Fibroblast of pulmonary artery (primary cell): ENCODE measurements at places on chromosomes 5 and 9.

GRCh38 chr9:127763918-127764384 lies 14.5 kb downstream of the SH2D3C start:
- DNase-seq = peak; percentile 83

DNA sequence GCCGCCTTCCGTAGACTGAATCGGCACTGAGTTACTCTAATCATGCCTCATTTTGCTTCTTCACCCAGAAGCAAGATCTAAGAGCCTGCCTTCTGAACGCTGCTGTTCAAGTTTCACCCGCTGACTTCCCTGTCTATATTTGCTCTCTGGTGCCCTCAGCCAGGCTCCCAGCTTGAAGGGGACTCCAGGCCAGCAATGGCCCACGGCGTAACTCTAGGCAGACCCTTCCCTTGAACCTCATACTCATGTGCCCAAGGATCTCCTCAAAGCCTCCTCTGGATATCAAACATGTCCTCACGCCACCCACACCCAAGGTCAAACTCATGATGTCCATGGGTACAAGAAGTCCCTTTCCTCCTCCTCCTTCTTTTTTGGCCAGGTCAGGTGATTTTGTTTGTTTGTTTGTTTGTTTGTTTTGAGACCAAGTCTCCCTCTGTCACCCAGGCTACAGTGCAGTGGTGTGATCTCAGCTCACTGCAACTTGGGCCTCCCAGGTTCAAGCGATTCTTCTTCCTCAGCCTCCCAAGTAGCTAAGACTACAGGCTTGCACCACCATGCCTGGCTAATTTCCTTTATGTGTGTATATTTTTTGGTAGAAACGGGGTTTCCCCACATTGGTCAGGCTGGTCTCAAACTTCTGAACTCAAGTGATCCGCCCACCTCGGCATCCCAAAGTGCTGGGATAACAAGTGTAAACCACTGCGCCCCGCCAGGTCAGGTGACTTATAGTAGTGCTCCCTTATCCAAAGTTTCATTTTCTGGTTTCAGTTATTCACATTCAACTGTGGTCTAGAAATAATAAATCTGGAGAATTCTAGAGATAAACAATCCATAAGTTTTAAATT lies 239.0 kb downstream of the SYK start:
- no peak for DNase-seq

DNA sequence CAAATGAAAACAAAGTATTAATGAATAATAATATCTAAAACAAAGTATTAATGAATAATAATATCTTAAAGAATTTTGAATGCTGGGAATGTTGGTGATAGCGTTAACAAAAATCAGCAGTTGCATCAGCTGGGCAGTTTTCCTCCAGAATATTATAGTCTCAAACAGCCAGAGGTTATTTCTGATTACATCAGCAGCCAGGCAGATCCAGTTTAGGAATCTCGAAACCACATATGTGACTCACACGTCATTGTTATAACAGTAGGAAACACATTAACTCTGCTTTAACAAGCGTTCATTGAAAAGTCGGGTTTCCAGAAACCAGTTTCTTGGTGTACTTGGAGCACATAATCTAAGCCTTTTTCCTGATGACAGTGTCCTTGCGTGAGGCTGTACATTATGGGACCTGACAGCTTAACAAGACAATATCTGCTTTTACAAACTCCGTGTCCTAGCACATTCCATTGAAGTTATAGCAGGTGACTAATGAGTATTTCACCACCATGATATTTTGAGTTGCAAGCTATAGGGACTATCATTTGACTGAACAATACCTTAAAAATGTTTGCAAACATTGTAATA lies 559.5 kb upstream of the KLF4 start:
- peak; percentile 93 for DNase-seq

DNA sequence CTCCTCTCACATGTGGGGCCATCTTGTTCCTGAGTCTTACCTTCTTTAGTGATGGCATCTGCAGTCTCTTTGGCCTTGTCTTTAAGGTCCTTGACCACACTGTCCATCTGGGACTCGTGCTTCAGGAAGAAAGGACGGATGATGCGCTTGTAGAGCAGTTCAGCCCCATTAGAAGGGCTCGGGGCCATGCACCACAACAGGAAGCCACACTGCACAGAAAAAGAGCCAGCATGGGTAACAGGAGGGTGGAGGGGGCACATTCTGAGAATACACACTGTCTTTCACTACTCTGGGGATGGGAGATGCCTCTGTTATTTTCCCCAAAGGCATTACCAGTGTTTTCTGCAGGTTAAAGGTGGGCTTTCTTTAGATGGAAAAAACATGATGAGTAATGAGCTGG lies 25.9 kb downstream of the SRP19 start:
- no peak for DNase-seq

DNA sequence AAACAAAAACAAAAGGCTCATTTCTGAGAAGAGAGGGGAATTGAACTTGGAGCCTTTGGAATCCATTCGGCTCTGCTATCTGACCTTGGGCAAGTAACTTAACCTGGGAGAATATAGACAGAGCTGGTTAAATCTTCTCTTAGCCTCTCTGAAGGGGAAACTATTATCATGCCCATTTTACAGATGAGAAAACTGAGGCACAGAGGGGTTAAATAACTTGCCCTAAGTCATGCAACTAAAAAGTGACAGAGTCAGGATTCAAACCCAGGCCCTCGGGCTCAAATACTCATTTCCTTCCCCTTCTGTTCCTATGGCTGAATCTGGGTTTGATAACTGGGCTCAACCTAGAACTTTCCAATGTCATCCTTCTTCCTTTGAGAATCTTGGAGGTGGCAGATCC lies 291.3 kb upstream of the MSX2 start:
- DNase-seq = no peak

DNA sequence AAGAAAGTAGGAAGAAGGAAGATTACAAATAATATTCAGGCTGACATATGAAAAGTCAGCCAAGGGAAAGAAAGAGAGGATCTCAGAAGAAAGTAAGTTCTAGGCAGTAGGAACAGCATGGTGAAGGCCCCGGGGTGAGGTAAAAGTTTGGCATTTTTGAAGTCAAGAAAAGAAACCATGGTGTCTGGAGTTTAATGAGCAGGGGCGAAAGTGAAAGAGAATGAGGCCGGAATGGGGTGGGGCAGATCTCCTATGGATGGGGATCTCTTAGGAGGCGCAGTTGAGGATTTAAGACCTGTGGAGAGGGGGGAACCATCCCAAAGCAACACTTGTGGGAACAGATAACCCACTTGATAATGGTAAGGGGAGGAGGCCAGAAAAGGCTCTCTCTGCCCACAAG lies 42.3 kb upstream of the SMAD5 start:
- DNase-seq = no peak

- DNase-seq = no peak
Observed at GRCh38 chr5:157596487-157596886, 20.9 kb upstream of the ADAM19 start.

- peak; percentile 86 for DNase-seq
Observed at GRCh38 chr9:20732118-20732517, 48.1 kb downstream of the FOCAD start.

DNA sequence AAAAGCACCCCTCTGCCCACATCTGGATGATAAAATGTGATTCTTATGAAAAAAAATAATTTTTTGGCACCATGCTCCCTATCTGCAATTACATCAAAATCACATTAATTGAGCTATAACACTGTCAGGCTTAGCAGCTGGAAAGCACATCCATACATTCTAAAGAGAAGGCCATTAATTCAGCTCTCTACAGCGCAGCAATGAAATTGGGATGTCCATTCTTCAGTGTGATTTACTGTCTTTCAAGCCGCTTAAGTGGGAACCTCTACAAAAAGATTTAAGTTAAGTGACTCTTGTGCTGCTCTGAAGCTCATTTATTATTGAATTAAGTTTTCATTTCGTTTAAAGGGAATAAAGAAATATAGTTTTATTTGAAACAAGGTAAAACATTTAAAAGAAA lies 171.3 kb downstream of the EBF1 start:
- DNase-seq = no peak

DNA sequence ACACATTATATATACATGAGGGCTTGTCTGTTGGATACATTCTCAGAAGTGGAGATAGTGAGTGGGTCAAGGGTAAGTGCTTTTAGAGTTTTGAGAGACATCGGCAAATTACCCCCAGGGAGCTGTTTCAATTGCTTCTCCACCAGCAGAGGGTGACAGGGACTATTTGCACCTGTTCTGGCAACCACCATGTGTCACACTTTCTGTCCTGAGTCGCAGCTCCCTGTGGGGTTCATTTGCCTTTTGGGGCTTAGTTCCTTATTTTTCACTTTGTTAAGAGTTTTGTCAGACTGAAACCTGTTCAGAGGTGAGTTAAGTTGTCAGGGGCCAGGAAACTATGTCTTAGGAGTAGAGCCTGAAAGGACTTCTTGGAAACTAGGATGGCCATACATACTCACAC lies 20.1 kb upstream of the SLC36A1 start:
- DNase-seq = no peak

DNA sequence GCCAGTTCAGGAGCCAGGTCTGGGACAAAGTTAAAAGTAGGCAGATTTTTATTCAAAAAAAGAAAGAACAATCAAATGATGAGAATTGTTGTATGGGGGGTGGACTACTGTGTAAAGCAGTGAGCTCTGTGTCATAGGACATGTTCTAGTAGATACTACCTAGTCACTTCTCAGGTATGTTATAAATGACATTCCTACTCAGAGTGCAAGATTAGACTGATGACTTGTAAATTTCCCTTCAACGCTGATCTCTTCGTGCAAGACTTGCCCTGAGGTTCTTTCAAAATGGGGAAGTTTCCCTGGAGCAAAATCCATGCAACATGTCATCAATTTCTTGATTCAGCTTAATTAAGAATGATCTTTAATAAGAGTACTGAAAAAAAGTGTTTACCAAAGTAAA lies 175.1 kb downstream of the RORB start:
- no peak for DNase-seq

GRCh38 chr5:39424736-39425637 lies at the start of gene DAB2:
DAB2 (minus strand) TSS chr5:39424980; CDS start chr5:39394320, 30,660 bp downstream.
- DNase-seq = peak; percentile 97

GRCh38 chr5:126492939-126493338 lies 69.7 kb downstream of the GRAMD2B start:
- DNase-seq = peak; percentile 44

- peak; percentile 92 for DNase-seq
Observed at GRCh38 chr5:132363431-132364112, 5.9 kb upstream of the SLC22A5 start.

- DNase-seq = no peak
Observed at GRCh38 chr5:169065400-169065799, 235.5 kb downstream of the SLIT3 start.

DNA sequence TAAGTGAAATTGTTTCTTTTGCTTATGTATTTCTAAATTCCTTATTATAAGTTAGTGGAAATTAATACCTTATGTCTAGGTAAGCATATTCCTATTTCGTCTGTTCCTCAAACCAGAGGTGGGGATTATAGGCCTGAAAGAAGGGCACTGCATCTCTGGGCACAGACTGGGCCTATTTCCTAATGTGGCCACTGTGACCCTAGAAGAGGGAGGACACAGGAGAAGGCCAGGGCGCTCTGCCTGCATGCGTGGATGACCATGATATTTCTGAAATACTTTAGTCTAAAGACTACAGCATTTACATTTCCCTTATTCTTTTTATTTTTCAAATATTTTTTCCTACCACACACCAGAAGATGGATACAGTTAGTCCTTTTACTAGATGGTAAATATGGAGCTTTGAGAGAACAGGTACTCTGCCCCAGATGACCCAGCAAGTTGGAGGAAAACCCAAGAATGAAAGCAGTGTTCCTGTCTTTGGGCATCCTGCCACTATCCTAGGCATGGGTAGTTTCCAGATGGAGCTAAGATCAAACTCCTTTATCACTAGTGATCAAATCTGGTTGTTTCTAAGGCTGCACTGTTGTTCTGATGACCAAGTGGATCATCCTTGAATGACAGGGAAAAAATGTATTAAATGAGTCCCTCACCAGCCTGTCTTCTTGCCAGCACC lies 27.8 kb downstream of the RUSC2 start:
- no peak for DNase-seq

DNA sequence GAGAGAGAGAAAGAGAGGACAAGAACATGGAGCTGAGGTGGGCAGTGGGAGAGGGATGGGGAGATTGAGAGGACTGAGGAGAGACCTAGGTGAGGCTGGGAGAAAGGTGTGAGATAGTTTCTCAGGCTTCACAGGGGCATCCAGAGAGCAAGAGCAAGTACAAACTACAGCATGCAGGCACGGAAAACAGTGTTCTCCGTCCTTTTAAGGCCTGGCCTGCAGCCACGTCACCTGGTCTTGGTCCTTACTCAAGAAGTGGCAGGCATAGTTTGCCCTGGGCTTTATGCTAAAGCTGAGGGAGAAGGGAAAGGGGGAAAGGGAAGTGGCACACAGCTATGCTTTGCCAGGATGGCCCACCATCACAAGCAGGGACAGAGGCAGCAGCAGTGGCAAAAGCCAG lies 65.7 kb downstream of the SIL1 start:
- DNase-seq = no peak

DNA sequence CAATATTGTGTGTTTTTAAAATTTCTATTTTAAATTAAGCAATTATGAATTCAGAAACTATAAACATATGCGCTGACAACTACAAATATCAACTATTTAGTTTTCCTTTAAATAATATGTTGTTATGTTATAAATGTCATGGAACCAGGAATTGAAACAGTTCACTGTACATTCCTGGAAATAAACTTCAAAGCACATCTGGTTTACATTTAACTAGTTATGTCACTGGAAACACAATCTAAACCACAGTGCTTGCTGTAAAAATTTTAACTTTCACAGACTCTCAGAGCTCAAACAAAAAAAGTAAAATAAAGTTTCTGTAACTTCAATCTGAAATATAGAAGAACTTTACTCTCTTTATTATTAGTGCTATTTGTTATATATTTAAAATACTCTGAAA lies 179.2 kb downstream of the FBN2 start:
- no peak for DNase-seq

GRCh38 chr5:9834871-9835770 lies 205.0 kb upstream of the TAS2R1 start:
- no peak for DNase-seq

DNA sequence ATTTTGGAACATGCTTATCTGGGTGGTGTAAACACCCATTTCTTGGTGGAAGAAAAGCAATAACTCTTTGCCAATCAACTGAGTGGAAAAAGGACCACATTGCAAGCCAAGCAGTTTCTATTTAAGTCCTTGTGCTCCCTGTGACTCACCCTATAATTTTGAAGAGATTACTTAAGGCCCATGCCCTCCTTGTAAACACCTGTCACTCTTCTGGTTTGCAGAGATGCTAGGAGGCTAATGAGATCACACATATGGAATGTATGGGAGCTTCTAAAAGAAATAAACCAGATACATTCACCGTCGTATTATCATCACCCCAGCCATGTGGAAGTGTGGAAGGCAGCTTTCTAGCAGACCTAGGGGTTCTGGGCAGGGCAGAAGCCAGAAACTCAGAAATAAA lies 337.1 kb downstream of the GADD45G start:
- peak; percentile 14 for DNase-seq

DNA sequence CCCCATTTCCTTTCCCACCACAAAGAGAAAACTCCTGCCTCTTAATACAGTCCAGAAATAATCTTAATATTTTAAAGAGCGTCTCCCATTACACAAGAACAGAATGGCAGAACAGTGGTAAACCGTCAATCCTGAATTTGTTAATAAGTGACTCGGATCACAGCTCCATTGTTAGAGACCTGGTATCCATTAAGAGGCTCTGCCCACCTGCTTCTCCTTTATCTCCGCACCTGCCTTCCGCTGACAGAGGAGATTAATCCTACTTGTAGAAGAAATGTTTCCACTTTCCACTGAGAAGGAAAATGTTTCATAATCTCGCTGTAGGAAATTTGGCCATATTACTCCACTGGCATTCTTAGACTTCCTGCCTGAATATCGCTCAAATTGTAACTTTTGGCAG lies 1493.2 kb downstream of the MAT2B start:
- no peak for DNase-seq
